ENCODE measurements at places on chromosomes 2 and 18.
A peak's percentile ranks its signal among the peaks of the same experiment; 100 is the strongest.

- no peak overlapping the region for H3K27ac ChIP-seq
- H3K27me3 ChIP-seq = peaks cover 2% of the 10 kb centered on the region
- no peaks in the 10 kb centered on the region for H3K4me1 ChIP-seq
- H3K36me3 ChIP-seq = no peaks in the 10 kb centered on the region
Measured at GRCh38 chr18:58349650-58350049, 279.2 kb downstream of the ALPK2 start.

GRCh38 chr2:68156419-68156818 is 1.3 kb upstream of the PNO1 start:
- peaks cover 49% of the 10 kb centered on the region for H3K4me1 ChIP-seq
- DNase-seq = no peak
- H3K27me3 ChIP-seq = no peaks in the 10 kb centered on the region
- H3K27ac ChIP-seq = peak overlapping the region; percentile 99
- H3K4me3 ChIP-seq = peak overlapping the region; percentile 95
- H3K36me3 ChIP-seq = peaks cover 30% of the 10 kb centered on the region

- peaks cover 29% of the 10 kb centered on the region for H3K4me1 ChIP-seq
- peaks cover 31% of the 10 kb centered on the region for H3K36me3 ChIP-seq
- H3K27me3 ChIP-seq = peaks cover 6% of the 10 kb centered on the region
- H3K27ac ChIP-seq = peak overlapping the region; percentile 90
- no peak for DNase-seq
Measured at GRCh38 chr2:178450524-178450773, 526 bp downstream of the PRKRA start.

DNA sequence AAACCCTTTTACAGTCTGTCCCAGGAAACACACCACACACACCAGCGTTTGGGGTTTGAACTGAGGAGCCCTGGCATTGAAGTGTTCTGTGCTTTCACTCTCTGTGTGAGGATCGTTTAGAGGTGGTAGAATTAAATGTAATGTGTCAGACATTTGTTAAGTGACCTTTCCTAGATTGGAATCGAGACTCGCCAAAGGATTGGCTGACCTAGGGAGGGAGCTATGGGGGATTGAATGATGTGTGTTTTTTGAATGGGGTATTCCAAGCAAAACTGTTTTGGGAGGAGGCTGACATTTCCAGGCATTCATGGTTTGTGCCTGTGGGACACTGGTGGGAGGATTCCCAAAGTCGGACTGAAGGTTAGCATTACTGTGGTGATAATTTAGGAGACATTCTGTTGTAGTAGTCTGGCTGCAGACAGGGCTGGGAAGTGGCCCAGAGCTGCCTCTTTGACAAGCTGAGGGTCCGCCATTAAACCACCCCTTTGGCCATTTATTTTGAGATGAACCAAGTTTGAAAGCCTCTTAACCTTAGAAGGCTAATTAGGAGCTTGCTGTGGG is 1.7 kb downstream of the MYO1B start:
- H3K27me3 ChIP-seq = peaks cover 28% of the 10 kb centered on the region
- H3K4me1 ChIP-seq = peaks cover 12% of the 10 kb centered on the region
- no peak overlapping the region for H3K4me3 ChIP-seq
- H3K27ac ChIP-seq = no peak overlapping the region

DNA sequence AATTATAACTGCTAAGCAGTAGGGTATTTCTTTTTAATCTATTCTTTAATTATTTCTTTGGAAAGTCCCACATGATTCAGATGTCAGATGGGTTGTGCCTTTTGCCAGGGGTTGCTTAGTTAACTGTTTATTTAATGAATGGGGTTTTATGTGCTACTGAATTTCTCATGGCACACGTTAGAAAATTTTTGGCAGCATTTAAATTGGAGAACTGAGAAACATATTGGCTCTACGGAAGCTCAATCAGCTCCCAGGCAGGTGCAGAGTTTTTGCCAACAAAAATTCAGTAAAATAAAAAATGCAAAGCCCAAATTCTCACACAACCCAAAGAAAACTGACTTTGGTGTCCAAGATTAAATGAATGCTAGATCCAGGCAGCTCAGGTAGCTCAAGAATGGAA is 467.2 kb downstream of the NRXN1 start:
- H3K27me3 ChIP-seq = no peaks in the 10 kb centered on the region
